T-helper 2 cell treated with Interferon-gamma antibody and Interleukin-4, amounts not matched to agents 5 μg/mL and 100 μg/mL, for 36 hours (primary cell): ENCODE measurements at places on chromosomes 4 and X.
A peak's percentile ranks its signal among the peaks of the same experiment; 100 is the strongest.

- no peak for DNase-seq
- H3K27me3 ChIP-seq = peaks cover 11% of the 10 kb centered on the region
- H3K4me1 ChIP-seq = no peaks in the 10 kb centered on the region
- no peak overlapping the region for H3K4me3 ChIP-seq
- no peak overlapping the region for H3K27ac ChIP-seq
- no peaks in the 10 kb centered on the region for H3K36me3 ChIP-seq
Observed at GRCh38 chrX:40866893-40867292, 131.6 kb upstream of the MED14 start.

DNA sequence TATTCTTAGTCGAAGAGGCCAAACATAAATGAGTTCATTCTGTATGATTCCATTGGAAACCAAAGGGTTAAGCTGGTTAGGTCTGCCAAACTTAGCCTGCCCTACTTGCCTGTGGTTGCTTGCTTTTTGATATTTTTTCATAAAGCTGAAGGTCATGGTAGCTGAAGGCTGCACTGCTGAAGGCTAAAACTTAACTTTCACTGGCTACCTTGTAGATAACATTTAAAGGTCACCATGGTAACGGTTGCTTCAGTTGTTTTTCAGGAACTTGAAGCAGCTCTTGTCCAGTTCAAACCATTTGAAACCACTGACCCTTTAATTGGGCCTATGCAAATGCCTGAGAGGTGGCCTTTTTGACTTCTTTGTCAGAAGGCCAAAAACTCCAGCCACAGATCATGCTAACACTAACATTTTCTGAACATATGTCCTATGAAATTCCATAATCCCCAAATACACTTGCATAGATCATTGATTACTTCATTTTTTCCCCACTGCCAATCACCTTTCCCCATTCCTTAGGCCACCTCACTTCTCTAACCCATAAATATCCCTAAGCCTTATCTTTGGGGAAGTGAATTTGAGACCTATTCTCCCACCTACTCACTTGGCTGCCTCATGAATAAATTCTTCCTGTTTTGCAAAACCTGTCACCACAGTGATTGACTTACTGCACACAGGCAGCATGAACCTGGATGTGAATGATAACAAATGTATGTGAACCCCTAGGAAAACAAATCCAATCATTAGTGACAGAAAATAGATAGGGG lies 10.7 kb upstream of the SMIM10L2A start:
- peaks cover 9% of the 10 kb centered on the region for H3K4me1 ChIP-seq
- DNase-seq = no peak
- H3K27ac ChIP-seq = no peak overlapping the region
- H3K36me3 ChIP-seq = peaks cover 1% of the 10 kb centered on the region
- H3K4me3 ChIP-seq = no peak overlapping the region
- peaks cover 8% of the 10 kb centered on the region for H3K27me3 ChIP-seq

DNA sequence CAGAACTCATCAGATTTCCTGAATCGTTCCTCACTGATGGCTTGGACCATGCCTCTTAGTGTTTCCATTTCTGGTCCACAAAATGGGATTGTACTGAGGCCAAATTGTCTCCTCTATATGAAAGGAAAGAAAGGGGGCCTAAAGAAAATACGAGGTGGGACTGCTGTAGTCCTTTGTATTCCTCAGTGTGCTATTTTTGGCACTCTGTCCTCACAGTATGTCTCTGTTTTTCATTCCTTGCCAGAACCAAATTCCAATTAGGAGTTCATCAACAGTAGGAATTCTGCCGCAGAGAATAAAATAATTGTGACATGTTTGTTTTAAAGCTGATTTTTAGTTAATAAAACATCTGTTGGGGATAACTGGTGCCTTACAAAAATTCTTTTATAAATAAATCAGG lies 515.7 kb downstream of the SMARCA1 start:
- H3K4me1 ChIP-seq = no peaks in the 10 kb centered on the region
- H3K27ac ChIP-seq = no peak overlapping the region
- no peak for DNase-seq
- H3K4me3 ChIP-seq = no peak overlapping the region
- H3K27me3 ChIP-seq = no peaks in the 10 kb centered on the region

GRCh38 chr4:34486461-34487363 lies 1757.6 kb downstream of the ARAP2 start:
- H3K36me3 ChIP-seq = no peaks in the 10 kb centered on the region
- no peaks in the 10 kb centered on the region for H3K27me3 ChIP-seq
- no peak overlapping the region for H3K4me3 ChIP-seq
- H3K27ac ChIP-seq = no peak overlapping the region
- H3K4me1 ChIP-seq = no peaks in the 10 kb centered on the region

GRCh38 chrX:103629318-103630170 lies 769 bp downstream of the TCEAL1 start:
- peaks cover 14% of the 10 kb centered on the region for H3K4me1 ChIP-seq
- H3K4me3 ChIP-seq = peak overlapping the region; percentile 87

- no peak for DNase-seq
- H3K27me3 ChIP-seq = no peaks in the 10 kb centered on the region
- H3K4me1 ChIP-seq = no peaks in the 10 kb centered on the region
Observed at GRCh38 chr4:30117433-30117832, 602.7 kb upstream of the PCDH7 start.

GRCh38 chr4:147052361-147052760 lies 106.7 kb upstream of the TTC29 start:
- H3K27me3 ChIP-seq = peaks cover 8% of the 10 kb centered on the region
- no peaks in the 10 kb centered on the region for H3K36me3 ChIP-seq
- DNase-seq = no peak
- peaks cover 5% of the 10 kb centered on the region for H3K4me1 ChIP-seq

- no peak overlapping the region for H3K27ac ChIP-seq
- no peak overlapping the region for H3K4me3 ChIP-seq
- no peak for DNase-seq
- no peaks in the 10 kb centered on the region for H3K36me3 ChIP-seq
Observed at GRCh38 chr4:170682558-170683294, 593.0 kb upstream of the AADAT start.

- no peak overlapping the region for H3K27ac ChIP-seq
- no peaks in the 10 kb centered on the region for H3K4me1 ChIP-seq
- no peaks in the 10 kb centered on the region for H3K27me3 ChIP-seq
- no peaks in the 10 kb centered on the region for H3K36me3 ChIP-seq
- no peak for DNase-seq
- no peak overlapping the region for H3K4me3 ChIP-seq
Observed at GRCh38 chr4:23232987-23233386, 540.2 kb downstream of the GBA3 start.

- H3K27ac ChIP-seq = no peak overlapping the region
- H3K27me3 ChIP-seq = no peaks in the 10 kb centered on the region
- no peak overlapping the region for H3K4me3 ChIP-seq
- no peaks in the 10 kb centered on the region for H3K4me1 ChIP-seq
- H3K36me3 ChIP-seq = peaks cover 2% of the 10 kb centered on the region
Observed at GRCh38 chrX:96692890-96693289, 8.2 kb downstream of the DIAPH2 start.

DNA sequence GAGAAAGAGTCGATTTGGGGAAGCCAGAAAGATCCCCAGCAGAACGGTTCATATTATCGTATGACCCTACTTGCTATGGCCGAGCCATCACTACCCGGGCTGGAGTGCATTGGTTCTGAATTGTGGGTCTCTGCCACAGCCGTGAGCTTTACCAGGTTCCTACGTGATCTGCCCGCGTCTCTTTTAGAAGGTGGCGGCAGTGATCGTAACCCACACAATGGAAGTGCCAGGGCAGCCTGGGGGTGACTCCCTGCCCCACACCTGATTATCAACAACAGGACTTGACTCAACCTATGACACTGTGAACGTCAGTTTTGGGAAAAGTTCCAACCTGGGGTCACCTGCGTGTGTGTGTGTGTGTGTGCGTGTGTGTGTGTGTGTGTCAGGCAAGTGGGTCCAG lies 90.8 kb downstream of the SHOX start:
- no peaks in the 10 kb centered on the region for H3K27me3 ChIP-seq
- no peak for DNase-seq
- no peaks in the 10 kb centered on the region for H3K4me1 ChIP-seq
- H3K4me3 ChIP-seq = no peak overlapping the region

GRCh38 chr4:84691170-84691691 lies 108.3 kb downstream of the CDS1 start:
- no peaks in the 10 kb centered on the region for H3K27me3 ChIP-seq
- DNase-seq = no peak
- H3K36me3 ChIP-seq = no peaks in the 10 kb centered on the region
- no peak overlapping the region for H3K4me3 ChIP-seq

- H3K27me3 ChIP-seq = no peaks in the 10 kb centered on the region
- H3K4me3 ChIP-seq = no peak overlapping the region
- no peak for DNase-seq
Observed at GRCh38 chr4:124415146-124415545, 297.4 kb downstream of the ANKRD50 start.

DNA sequence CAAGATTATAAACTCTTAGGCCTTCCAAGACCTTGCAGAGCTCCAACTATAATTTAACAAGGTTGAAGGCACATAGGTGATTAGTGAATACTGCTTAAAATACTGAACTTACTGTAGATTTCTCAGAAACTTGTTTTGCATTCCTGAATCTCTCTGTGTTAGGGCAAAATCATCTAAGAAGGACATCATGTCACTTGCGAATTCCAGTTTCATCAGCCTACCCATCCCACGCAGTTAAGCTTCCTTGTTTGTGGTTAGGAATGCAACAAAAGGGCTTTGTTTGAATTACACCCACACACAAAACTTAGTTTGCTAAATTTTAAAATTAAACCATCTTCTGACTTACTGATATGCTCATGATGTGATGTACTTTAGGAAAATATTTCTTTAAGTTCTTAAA lies 174.0 kb downstream of the SOWAHB start:
- no peaks in the 10 kb centered on the region for H3K36me3 ChIP-seq
- H3K27ac ChIP-seq = no peak overlapping the region
- H3K27me3 ChIP-seq = peaks cover 17% of the 10 kb centered on the region
- no peaks in the 10 kb centered on the region for H3K4me1 ChIP-seq
- H3K4me3 ChIP-seq = no peak overlapping the region
- DNase-seq = no peak

GRCh38 chr4:180521181-180521580 lies 1722.0 kb upstream of the TENM3 start:
- no peak overlapping the region for H3K4me3 ChIP-seq
- no peaks in the 10 kb centered on the region for H3K4me1 ChIP-seq
- no peaks in the 10 kb centered on the region for H3K36me3 ChIP-seq
- DNase-seq = no peak

- H3K27me3 ChIP-seq = no peaks in the 10 kb centered on the region
- no peak overlapping the region for H3K4me3 ChIP-seq
- H3K36me3 ChIP-seq = no peaks in the 10 kb centered on the region
- no peak for DNase-seq
- no peaks in the 10 kb centered on the region for H3K4me1 ChIP-seq
Observed at GRCh38 chr4:18397681-18398390, 376.3 kb upstream of the LCORL start.

DNA sequence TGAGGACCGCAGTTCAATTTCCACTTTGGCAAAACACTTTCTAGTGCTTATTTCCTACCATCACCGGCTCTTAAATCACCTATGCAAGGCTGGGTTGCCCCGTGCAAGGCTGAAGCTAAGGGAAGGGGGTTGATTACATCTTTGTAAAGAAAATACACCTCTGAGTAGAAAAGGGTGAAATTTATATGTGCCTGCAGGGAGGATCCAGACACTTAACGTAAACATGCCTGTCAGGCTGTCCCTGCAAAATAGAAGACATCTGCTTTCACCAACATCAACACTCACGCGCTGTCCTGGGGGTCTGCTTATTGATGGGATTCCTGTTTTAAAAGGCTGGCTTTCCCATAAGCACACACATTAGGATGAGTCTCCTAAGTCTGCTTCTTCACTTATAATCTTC lies 92.0 kb downstream of the PRKX start:
- DNase-seq = no peak
- no peaks in the 10 kb centered on the region for H3K27me3 ChIP-seq
- peaks cover 36% of the 10 kb centered on the region for H3K36me3 ChIP-seq
- no peak overlapping the region for H3K4me3 ChIP-seq
- H3K27ac ChIP-seq = no peak overlapping the region

DNA sequence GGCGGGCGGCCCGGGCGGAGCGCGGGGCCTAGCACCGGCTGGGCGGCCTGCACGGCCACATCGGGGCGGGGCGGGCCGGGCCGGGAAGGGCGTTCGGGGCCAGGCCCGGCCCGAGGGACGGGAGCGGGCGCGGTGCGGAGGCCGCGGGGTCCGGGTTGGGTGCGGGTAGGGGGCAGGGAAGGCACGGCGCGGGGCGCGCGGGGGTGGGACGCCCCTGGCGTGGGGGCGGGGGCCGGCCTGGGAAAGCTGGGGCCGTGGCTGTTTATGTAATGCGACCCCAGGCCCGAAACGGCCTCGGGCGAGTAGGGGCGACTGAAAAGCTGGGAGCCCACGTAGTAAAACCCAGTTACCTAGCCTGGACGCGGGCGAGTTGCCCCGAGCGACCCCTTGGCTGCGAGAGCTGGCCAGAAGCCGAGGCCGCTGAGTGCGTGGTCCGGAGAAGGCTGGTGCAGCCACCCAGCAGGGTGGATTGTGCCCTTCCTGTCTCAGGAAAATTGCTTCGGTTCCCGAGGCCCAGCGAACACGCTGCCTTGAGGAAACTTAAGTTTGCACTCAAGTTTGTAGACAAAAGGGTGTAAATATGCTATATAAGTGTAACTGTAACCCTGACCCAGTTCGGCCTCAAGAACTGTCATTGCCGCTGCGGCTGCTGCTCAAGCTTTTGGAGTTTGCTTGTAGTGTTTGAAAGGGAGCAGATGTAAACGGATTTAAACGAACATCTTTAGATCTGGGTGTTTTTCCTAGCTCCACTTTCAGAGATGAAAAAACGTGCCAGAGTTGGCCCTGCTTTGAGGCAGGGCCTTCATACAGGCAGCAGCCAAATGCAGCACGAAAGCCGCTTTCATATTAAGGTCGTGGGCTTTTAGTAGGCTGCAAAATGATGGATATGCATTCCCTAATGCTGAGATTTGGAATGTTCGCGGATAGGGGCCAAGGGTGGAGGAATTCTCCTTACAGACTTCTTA lies 674 bp downstream of the SEC24B start:
- H3K27ac ChIP-seq = peak overlapping the region; percentile 75
- peaks cover 18% of the 10 kb centered on the region for H3K36me3 ChIP-seq
- DNase-seq = peak; percentile 18
- peak overlapping the region; percentile 86 for H3K4me3 ChIP-seq
- H3K4me1 ChIP-seq = peaks cover 53% of the 10 kb centered on the region

- no peak overlapping the region for H3K27ac ChIP-seq
- no peak overlapping the region for H3K4me3 ChIP-seq
- H3K36me3 ChIP-seq = no peaks in the 10 kb centered on the region
- H3K4me1 ChIP-seq = no peaks in the 10 kb centered on the region
- no peak for DNase-seq
Observed at GRCh38 chrX:107171369-107172102, 34.7 kb downstream of the NUP62CL start.
